ENCODE measurements at places on chromosomes 3 and 15. TPM values are rescaled to one million over a fixed set of nuclear protein-coding genes. Genes with fewer than 3 reads are reported as not detected.

The SH3GL3 gene
- not detected for total RNA-seq

The C3orf49 gene
- total RNA-seq: not detected

The P2RY1 gene
- 4.3 TPM for total RNA-seq

The FBXO40 gene
- total RNA-seq: not detected

The TLR9 gene
- under 0.01 TPM for total RNA-seq
